ENCODE measurements at places on chromosomes 2 and 18.

DNA sequence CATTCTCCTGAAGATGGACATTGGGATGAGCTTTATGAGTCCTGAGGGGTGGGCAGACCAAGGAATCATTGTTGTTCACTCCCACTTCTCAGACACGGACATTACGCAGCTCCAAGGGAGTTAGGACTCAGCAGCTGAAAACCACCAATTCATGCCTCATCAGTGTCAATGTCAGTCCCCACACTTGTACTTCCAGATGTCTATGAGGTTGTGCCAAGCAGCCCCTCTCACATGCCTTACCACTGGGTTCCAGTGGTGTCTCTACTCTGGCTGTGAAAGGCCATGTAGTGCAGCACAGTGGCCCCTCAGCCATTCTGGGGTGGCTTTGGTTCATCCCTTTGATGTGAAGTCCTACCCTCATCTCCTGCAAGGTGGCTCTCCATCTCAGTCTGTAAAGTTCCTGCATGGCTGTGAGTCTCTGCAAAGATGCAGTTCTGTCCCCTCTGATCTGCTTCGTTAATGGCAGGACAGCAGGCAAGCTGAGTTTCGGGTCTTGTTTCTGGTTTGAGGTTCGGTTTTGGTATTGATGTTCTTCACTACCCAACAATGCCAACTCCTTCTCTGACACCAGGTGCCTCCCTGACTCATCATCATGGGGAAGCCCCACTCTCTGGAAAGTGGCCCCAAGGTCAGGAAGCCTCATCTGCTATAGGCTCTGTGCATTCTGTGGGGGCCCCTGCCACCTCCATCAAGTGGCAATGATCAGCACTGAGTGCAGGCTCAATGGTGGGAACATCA, 14.0 kb upstream of the COL6A3 start:
- DNase-seq = no peak

- no peak for DNase-seq
These were observed 137.7 kb downstream of the ABCA12 start for GRCh38 chr2:215000721-215001120.

DNA sequence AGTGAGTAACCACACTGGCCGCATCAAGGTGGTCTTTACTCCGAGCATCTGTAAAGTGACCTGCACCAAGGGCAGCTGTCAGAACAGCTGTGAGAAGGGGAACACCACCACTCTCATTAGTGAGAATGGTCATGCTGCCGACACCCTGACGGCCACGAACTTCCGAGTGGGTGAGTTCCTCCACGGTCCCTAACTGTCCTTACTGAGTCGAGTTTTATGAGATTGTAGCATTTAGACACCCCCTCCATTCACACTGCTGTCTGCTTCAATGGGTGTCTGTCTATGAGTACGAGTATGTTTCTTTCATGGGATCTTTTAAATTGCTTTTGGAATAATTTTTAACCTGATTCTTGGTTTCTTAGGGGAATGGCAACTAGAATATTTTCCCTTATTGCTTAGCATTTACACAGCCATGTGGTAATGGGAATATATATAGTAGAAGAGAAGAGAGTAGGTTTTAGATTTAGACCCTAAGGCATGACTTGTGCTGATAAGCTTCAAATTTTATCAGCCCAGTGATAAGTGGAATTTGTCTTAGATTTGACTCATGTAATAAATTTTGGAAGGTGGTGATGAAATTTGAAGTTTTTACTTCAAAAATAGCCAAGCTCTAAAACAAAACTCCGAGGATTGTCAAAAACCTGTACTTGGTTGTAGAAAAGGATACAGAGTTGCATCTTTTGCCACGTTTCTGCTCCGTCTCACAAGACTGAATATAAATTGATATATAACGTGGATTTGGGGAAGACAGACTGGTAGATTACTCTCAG, 188.2 kb downstream of the LTBP1 start:
- DNase-seq = no peak

DNA sequence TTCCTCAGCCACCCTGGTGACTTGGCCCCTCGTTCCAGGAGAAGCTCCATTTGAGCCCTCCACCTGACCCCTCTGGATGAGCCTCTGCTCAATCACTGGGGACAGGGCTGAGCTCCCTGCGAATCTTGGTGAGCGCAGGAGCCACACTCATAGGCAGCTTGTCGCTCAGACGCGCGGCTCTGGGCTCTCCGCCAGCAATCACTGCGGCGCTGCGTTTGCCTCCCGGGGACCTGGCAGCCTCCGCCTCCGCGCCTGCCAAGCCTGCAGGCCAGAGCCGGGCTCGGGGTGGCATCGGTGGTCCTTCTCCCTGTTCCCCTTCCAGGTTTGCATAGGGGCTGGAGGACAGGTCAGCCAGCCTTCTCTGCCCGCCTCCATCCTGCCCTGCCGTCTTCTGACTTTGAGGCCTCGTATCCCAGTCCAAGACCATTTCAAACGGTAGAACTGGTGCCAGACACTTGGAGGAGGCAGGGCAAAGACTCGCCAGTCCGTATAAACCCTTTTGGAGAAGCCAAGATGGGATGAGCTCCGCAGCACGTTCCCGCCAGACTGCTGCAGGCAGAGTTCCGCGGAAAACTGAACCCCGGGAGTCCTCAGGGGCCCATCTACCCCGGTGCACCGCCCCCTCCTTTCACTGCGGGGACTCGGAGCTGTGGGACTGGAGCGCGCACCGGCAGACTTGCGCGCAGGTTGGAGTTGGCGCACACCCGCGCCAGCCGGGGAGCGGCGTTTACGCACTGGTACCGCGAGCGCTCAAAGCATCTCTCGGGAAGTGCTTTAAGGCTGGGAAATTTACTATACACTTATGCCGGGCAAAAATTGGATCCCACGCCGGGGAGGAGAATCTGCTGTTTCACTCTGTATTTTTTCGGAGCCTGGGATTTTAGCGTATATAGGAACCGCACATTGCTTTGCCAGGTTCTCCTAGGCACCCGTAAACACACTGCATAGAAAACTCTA, 1.1 kb upstream of the TACR1 start:
- DNase-seq = no peak

DNA sequence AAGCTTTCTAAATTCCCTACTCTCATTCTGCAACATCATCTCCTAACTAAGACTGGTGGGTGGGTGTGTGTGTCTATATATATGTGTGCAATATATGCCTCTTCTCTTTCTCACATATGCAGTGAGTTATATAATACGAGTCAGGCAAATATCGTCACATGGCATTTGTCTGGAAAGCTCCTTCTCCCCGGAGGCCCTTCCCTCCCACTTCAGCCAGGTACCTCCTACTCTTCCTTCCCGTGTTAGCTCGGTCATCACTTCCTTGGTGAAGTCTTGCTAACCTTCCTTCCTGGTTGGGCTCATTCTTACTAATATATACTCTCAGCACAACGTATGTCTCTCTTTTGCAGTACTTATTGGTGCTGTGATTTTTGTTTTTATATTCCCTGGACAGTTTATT, 66.4 kb upstream of the NCK2 start:
- DNase-seq = no peak

DNA sequence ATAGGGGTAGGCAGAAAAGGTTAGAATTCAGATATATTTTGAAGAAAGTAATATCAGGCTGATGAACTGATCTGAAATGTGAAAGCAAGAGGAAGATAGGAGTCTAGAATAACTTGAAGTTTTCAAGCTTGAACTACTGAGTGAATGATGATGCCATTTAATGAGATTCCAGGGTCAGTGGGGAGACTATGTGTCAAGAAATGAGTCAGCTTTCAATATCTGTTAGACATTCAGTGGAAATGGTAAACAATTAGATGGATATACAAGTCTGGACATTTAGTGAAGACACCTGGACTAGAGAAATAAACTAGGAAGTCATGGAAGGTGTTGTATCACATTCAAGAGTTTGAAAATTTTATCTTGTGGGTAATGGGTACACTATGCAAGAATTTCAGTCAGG, 326.9 kb downstream of the FSIP2 start:
- no peak for DNase-seq

GRCh38 chr2:166419616-166419934, 43.8 kb upstream of the SCN9A start:
- no peak for DNase-seq

DNA sequence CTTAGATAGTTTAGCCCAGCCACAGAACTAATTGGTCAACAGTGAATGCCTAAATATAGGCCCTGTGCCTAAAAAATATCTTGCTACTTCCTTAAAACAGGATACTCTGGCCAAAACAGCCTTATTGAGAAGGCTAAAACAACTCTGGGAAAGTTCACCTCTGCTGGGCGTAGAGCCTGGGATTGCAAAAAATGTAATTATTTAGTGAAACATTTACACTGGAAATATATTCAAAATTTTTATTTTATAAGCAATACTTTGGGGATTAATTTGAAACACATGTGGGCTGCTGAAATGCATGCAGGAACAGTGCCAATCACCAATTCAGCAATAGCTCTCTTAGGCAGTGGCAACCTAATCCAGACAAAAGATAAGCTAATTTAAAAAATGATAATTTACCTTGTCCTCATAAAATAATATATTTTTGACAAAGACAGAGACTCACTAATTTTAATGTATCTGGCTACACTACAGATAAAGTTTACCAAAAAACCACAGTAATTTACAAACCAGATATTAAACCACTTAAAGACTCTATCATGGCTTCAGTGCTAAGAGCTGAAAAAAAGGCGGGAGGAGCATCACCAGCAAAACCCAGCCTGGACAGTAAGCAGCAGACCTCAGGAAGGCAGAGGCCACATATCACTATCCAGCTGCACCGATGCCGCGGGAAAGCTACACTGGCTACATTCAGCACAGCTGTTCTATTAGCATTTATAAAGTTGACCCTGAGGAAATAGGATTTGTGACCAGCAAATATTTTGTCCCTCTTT, 18.5 kb downstream of the TRAK2 start:
- DNase-seq = no peak

DNA sequence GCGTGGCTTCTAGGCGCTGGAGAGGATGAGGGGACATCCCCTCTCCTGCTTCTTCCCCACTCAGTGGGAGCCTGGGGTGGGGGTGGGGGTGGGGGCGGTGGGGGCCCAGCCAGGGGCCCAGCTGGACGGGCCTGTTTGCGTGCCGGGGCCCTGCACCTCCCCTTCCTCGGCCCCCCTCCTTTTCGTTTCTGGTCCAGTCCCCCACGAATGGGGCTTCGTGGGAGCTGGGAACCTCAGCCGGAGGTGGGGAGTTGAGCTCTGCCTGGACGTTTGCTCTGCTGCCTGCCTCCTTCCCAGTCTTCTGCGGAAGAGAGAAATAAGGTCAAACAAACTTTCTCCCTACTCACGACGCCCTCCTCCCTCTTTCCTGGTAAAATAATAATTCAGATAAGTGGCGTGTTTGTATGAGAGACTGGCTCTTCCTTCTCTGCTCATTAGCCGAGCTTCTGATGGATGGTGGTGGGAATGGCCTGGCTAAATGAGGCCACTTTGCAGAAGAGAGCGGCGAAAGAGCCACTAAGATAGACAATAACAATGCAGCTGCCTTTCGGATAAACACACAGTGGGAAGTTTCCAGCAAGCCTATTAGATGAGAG, 782 bp downstream of the MTA3 start:
- DNase-seq = peak; percentile 50

DNA sequence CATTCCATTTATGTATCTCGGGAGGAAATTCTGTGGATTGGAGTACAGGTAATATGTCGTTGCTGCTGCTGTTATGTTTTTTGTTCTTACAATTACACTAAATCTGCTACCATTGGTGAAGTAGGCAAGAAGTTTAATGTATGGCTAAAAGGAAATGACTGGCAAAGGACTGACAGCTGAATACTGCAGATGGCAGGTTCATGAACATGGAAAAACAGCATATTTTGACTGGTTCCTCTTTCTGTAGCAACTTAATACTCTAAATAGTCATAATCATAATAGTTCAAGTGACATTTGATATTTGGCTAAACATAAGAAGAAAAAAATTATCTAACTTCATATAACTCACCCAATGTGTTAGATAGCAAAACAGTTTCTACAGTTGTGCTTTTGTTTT, 84.5 kb upstream of the PGAP1 start:
- no peak for DNase-seq

DNA sequence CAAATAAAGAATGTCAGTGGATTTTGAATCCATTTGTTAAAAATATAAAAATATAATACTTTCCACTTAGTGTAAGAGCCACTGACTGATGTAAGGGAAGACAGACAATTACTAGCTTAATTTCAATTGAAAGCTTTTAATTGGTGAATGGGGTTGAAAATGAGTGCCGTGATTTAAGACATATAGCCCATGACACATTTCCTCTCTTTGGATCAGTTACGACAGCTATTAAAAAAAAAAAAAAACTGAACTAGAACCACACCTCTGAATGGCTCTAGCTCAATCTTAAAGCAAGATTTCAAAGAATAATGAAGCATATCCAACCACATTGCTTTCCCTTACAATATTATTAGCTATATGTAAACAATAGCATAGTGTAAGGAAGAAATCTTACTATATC, 44.0 kb downstream of the CIB4 start:
- DNase-seq = no peak

- DNase-seq = no peak
These were observed 50.5 kb upstream of the GORASP2 start for GRCh38 chr2:170878505-170878904.
